ENCODE measurements at places on chromosomes 2 and 18.

DNA sequence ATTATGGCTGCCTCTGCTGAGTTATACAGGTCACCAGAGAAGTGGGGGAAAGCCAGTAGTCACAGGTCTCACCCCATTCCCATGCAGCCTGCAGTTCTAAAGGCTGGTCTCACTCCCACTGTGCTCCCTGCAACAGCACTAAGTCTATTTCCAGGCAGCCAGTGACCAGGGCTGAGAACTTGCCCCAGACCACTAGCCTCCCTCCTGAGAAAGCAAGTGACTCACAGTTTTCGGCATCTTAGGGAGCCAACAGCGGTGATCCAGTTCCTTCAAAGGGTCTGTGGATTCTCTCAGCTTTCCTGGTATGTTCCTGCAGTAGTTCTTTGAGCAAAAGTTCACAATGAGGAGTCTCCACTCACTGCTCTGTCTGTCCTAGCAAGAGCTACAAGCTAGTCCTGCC is 329.6 kb upstream of the MAP2 start:
- DNase-seq, result no peak

DNA sequence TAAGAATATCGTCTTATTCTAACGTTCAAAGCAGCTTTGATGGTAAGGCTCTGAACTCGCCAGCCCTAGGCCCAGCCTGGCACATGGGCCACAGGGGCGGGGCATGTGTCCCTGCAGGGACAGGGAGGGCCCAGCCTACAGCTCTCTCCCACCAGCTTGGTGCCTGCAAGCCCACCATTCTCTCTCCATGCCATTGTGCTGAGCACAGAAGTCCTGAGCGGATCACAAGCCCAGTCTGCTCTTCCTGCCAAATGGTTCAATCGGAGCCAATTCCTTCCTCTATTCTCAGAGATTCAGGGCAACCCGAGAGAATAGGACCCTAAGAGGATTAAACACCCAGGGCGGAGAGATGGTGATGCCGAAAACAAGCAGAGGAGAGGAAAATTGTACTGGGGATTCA is 50.3 kb upstream of the APCDD1 start:
- DNase-seq, result no peak

- no peak for DNase-seq
Observed at GRCh38 chr18:38923540-38923939, 1357.9 kb upstream of the CELF4 start.

- no peak for DNase-seq
Observed at GRCh38 chr2:60855989-60856669, 25.2 kb upstream of the REL start.

GRCh38 chr2:33484042-33484621 is 7.7 kb downstream of the RASGRP3 start:
- no peak for DNase-seq

- no peak for DNase-seq
Observed at GRCh38 chr2:174634130-174635014, 36.8 kb upstream of the WIPF1 start.

- no peak for DNase-seq
Observed at GRCh38 chr2:173705656-173706055, 259.5 kb downstream of the SP3 start.

DNA sequence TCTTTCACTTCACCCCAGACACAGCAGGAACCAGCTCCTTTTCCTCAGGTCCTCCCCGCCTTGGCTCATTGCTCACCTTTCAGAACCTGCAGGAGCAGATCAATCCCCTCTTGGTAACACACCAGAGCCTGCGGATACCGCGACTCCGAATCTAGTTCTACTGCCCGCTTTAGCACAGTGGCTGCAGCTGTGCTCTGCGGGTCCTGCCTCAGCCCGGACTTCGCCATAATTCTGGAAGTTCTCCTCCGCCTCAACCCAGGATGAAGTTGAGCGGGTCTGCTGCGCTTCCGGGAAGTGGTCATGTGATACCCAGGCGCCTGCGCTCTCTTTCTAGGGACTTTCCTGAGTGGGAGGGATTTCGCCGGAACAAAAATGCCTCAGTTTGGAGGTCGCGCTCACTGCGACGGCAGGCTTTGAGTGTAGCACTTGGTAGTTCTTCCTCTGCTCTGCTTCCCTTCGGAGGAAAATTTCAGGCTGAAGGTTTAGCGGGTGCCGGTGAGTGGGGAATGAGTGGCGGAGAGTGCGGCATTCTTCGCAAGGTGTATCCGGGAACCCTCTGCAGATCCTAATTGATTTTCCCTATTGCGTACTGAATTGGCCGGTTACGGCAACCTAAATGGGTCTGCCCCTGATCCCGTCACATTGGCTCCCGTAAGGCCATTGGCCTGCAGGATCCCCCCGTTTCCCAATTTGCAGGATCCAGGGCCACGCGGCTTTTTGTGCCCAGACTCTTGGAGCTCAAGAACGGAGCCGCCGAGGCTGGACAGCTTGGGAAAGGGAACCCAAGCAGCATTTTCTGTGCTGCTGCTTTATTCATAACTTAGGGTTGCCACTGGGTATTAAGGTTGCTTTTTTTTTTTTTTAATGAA is at the start of the genes MITD1 and MRPL30:
Gene MITD1, minus strand, starts transcription at position 304 of the 869 bp plus-strand sequence. Its CDS starts 77 bp downstream, at position 227.
Gene MRPL30, plus strand, starts transcription at position 430 of the 869 bp plus-strand sequence. CDS start 5,020 bp downstream, outside the sequence.
- peak; percentile 88 for DNase-seq

DNA sequence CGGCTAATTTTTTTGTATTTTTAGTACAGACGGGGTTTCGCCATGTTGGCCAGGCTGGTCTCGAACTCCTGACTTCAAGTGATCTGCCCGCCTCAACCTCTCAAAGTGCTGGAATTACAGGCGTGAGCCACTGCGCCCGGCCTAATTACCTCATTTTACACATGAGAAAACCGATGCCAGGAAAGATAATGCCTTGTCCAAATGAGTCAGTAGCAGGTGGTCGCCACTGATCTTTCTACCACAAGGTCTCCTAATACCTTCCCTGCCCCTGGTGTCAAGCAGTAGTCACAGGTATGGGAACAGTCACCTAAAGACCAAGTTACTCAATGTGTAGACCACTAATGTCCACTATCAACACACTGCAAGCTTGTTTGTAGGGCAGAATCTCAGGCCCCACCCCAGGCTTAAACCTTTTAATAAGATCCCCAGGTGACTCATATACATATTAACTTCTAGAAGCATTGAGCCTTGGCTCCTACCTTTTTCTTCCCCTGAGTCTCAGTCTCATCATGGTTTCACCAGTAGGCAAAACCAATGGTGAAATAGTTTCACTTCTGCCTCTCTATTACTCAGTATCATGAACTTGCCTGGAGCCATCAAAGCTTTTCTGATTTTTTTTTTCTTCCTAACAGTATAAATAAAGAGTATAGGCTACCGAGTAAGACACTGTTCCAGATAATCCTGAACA is 6.9 kb upstream of the EPB41L5 start:
- no peak for DNase-seq

Measured in COLO829 (cell line).